ENCODE measurements at places on chromosomes 2 and 18.

GRCh38 chr2:209383212-209383611 lies 40.6 kb upstream of the MAP2 start:
- no peak for DNase-seq

DNA sequence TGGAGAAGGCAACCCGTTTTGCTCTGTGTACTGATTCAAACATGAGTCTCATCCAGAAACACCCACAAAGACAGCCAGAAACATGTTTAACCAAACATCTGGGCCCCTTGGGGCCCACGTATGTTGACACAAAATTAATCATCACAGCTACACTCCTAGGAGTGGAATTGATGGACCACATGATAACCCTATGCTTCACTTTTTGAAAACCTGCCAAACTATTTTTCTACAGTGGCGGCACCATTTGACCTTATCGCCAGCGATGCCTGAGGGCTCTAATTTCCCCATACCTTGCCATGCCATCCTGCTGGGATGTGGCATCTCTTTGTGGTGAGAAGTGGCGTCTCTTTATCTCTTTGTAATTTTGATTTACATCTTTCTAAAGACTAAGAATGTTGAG lies 38.5 kb downstream of the PSMG2 start:
- no peak for DNase-seq

DNA sequence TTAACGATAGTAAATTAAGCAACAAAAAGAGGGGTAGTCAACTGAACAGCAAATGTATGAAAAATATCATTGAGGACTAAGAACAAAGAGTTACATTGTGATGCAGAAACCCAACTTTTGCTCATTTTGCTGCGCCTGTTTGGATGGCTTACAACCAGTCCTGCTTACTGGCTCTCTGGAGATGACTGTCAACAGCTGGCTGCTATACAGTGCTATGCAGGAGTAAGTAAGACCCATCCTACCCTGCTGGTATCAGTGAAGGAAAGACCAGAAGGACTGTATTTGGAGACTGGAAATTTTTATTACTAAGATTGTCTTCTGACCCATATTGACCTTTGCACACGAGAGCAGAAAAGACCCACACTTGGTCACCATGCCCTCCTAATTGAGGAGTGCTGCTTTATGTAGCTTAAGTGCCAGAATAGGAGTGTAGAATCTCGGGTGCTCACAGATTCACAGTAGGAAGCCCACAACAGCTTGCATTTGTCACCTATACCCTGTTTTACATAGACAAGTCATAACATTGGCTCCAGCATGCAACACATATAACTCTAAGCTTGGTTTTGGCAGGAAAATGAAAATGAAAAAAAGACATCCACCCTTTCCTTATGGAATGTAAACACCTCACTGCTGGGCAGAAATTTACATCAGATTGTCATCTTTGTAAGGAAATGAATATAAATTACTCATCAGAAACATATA lies 1915.0 kb upstream of the CELF4 start:
- DNase-seq, result no peak

GRCh38 chr18:50044402-50044801 lies 150.5 kb downstream of the MYO5B start:
- peak; percentile 15 for DNase-seq

- DNase-seq, result no peak
Observed at GRCh38 chr2:199829628-199830027, 21.4 kb downstream of the FTCDNL1 start.

DNA sequence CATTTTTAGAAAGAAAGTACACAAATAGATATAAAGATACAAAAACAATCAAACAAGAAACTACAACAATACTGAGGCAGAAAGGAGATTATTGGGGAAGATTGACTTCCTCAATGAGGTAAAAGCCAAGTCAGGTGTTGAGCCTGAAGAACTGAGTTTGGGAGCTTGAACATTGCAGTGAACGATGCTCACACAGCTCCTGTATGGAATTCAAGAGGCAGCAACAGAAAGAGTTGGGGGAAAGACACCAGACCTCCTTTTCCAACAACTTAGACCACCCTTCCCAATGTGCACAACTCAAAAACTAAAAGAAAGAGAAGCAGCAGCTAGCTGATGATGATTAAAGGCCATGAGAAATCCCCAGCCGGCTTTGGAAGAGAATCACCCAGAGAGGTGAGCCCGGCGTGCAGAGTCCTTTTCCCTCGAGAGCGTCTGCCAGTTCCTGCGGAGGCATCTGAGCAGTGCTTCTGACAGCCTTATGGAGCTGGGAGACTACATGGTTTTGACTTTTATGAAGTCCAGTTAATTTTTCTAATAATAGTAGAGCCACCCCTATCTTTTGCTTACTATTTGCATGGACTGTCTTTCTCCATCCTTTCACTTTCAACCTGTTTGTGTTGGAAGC lies 106.9 kb upstream of the RFX8 start:
- DNase-seq, result no peak

DNA sequence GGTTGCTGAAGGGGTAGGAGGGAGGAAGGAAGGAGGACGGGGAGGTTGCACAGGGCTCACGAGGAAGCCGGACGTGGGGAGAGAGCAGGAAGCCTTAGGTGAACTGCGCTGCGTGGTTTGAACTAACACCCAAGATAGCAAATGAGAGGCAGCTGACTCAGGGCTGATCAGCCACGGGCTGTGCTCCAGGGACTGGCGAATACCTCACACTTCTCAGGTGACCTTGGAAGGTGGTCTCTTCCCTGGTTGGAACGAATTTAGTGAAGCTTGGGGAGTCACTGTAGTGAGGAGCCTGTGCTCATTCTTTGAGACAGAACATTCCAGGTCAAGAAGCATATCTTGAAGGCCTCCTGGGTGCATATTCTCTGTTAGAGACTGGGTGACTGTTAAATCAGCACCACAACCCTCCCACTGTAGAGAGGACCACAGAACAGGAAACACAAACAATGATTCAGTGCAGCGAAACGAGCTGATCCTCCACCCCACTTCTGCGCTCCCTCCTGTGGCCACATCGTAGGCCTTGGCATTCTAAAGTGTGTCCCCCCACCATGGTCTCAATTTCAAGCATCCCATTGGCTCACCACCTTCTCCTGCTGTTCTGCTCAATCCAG lies 33.8 kb downstream of the TOGARAM2 start:
- DNase-seq, result no peak

DNA sequence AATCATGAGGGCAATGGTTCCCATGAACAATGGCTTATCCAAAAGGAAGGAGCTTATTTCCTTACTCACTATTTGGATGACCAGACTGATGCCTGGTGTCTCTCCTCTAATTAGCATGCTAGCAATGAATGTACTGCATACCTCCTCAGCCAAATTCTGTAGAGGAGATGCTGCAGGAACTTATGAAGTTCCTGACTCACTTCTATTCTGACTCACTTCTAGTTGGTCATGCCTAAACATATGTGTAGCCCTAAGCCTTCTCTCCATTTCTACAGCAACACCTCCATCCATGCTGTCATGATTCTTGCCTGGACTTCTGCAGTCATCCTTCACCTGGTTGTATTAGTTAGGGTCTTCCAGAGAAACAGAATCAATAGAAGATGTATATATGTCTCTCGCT lies 59.9 kb upstream of the MRPS9 start:
- DNase-seq, result no peak

- DNase-seq, result no peak
Observed at GRCh38 chr18:42231796-42232195, 276.8 kb downstream of the PIK3C3 start.

GRCh38 chr2:207044379-207045362 lies 105.4 kb downstream of the CPO start:
- no peak for DNase-seq

- no peak for DNase-seq
Observed at GRCh38 chr18:54251606-54252390, 17.5 kb upstream of the POLI start.

DNA sequence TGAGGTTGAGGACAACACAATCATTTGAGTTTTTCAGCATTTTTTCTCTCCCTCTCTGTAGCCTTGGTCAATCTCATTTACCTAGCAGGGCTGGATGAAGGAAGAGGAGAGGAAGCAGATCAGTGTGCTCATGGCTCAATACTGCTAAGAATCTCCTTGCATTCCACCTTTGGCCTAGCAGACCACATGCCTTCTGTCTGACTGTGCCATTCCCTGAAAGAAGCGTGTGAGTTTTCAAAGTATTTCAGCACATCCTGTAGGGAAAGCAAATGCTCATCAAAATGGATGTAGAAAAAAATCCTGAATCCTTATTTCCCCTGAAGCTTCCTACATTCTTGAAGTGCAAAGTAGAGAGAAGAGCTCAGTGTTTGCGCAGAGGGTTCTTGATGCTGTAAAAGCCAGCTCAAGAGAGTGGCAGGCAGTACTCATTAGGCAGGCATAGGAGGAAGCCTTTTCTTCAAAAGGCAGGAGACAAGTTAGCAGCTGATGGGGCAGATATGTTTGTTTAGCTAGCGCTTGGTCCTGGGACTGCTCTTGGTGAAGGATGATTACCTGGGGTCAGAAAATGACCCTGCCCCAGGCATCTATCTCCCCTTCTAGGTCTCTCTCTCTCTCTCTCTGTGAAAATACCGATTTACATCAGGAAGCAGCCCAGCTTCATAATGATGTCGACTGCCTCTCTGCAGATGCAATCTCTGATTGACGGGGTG lies 14.4 kb upstream of the PIK3C3 start:
- DNase-seq, result no peak

- DNase-seq, result no peak
Observed at GRCh38 chr2:144152817-144153271, 367.1 kb downstream of the ZEB2 start.

DNA sequence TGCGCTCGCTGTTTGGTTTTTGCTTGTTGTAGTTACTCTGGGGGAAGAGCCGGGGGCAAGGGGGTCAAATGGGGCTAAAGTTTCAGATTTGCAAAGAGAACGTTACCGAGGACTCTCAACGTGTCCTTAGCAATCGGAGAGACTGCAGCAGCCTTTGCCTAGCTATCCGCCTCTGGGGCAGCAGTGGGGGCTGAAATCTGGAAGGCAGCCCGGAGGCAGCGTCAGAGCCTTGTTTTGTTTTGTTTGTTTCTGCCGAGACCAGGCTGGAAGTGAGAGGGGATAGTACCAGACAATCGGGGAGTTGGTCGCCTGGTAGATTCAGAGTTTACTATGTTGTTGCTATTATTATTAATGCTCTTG lies 1.2 kb downstream of the CDH20 start:
- no peak for DNase-seq

All from cerebellar nuclear complex (tissue), 1 donor.